T follicular helper cell (primary cell): ENCODE measurements at places on chromosomes 3 and 15.
A peak's percentile ranks its signal among the peaks of the same experiment; 100 is the strongest.

DNA sequence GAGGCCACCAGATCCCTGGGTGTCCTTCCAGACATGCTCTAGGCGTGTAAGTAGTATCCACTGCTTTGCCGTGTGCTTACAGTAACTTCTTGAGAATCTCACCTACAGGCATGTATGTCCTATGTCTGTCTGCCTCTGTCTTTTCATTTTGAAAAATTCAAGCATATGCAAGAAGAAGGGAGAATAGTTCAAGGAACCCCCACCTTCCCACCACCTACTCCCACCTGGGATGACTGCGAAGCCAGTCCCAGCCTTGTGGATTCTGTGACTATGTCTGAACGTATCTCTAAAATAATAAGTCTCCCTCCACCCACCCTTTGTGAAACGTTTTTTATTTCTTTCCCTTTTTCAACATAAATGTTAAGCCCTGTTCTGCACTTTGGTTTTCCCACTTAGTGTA lies 15.0 kb downstream of the CHST13 start:
- DNase-seq, result no peak

- DNase-seq, result no peak
Measured at GRCh38 chr15:91865486-91865885, 12.0 kb downstream of the SLCO3A1 start.

DNA sequence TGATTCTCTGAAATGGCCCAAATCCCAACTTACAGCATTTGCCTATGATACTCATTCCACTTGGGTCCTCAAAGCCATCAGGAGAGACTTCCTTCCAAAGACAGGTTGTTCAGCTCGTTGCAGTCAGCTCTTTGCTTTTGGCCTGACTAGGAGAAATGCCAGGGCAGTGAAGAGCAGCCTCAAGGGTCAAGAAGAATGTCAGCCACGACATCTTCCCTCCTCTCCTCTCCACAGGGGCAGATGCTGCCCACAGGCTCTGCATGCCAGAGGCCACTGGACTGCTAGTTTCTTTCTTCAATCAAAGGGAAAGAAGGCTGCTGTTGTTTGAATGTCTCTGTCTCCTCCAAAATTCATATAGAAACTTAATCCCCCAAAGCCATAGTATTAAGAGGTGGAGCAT lies 201.7 kb upstream of the PFN2 start:
- DNase-seq, result no peak

DNA sequence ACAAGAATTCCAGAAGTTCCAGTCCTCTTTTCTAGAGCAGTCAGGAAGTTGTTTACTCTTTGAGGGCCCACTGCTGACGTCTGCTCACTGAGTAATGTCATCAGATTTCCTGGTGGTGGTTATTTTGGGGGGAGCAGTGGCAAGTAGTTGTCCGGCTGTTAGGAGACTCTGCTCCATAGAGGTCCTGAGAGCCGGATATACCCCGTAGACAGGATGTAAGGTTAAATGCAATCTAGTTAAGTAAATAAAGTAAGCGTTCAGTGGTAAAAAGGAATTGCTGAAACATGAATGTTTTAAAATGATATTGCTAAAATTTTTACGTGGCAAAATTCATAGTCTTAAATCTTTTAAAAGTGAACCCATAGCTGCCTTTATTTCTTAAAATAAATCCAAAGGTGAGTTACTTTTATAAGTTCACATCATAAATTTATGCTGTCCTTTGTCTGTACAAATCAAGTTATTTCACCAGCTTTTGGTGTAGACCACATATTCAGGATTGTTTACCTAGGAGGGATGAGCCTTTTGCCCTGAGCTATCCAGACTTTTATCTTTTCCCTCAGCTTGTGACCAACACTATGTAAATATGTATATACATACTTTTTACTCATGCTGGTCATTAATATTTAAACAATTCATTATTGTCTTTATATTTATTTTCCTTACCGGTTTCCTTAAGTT lies 65.8 kb downstream of the PDE8A start:
- DNase-seq, result no peak

- peak; percentile 51 for DNase-seq
Measured at GRCh38 chr15:45635191-45635638, 386 bp downstream of the SQOR start.

DNA sequence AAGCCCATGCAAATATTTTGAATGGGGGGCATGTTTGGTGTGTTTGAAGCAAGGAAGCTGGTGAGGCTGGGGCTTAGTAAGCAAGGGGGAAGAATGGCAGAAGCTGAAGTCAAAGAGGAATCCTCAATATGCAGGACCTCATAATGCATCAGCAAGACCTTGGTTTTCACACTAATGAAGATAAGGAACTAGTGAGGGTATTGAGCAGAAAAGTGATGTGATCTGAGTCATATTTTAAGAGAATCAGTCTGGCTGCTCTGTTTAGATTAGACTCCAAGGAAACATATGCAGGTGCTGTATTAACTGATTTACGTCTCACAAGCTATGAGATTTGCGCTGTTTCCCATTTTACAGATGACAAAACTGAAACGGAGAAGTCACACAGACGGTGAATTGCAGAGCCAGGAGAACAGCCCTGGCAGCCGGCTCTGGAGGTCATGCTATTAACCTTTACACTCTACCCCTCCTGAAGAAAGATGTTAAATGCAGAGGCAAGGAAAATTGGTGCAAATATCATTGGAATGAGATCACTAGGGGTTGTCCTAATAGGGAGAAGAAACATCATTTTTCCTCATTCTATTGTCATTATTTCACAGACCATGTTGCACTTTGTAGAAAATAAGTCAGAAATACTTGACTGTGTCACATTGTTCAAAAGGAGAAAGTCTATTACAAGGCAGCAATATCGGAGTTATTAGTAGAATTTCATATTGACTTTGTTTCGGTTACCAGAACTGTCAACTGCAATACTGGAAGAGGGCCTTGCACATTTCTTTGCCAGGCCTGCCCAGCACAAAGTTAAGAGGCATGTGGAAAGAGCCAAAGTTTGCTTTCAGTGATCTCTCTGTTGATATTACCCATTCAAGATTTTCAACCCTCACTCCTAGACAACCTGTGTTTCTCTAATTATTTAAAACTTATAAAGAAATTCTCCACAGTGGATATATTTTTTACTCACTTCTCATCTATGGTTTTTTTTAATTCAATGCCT lies 64.9 kb downstream of the COL8A1 start:
- DNase-seq, result no peak

DNA sequence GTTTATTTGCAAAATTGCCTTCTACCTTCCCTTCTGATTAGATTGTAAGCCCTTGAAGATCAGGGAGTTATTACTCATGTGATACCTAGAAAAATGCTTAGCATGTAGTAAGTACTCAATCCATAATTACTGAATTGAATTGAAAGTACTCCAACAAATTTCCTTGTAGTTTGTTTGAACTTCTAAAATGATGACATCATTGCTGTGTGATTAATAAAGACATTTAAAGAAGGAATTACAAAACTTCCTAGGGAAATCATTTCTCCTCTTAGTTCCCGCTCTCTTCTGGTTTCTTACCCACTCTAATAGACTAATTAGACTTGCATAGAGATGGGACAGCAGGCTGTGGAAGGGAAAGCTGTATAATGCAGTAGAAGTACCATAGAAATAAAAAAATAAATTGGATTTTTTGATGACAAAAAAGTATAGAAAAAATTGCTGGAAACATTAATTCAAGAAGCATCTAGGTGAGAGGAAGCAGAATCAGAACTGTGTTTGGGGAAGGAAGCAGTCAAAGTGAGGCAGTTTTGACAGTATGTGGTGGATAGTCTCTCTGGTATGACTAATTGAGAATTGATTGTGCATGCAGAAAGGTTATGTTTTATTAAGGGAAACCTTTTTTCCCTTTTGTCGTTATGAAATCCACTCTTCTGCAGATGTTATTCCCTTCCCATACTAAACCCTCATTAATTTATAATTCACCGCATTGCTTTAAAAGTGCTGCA lies 93.0 kb downstream of the ALCAM start:
- DNase-seq, result no peak

DNA sequence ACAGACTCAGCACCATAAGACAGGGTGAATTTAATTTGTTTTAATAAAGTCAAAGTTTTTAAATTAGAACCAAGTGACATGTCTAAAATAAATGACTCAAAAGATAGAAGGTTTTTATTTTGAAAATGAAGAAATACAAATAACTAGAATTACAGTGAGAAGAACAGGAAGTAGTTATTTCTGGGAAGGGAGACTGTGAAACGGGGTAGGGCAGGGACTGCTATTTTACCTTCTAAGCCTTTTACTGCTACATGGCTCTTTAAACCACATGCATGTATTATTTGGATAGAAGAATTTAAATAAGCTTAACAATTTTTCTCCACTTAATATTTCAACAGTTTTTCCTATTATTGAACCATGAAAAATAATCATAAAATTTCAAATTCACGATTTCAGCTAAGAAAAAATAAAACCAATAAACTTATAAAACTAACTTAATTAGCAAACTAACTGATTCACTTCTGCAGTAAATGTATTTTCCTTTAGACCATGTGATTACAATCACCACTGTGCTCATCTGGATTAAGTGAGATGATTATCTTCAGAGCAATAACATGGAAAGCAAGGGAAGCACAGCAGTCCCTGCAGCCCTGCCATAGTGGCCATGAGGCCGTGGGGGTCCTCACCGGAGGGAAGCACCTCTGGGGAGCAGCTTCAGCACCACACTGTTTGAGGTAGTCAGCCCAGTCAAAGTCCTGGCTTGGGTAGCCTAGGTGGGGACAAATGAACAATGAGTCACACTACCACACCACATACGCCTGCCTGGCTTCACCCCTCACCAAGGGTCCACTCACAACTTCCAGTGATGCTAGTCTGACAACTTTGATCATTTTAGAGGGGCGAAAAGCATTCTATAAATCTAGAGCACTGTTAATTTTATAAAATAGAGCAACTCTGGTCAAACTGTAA lies 28.3 kb upstream of the STIMATE start:
- DNase-seq, result no peak

- no peak for DNase-seq
Measured at GRCh38 chr3:192409838-192410683, 317.3 kb downstream of the FGF12 start.

- no peak for DNase-seq
Measured at GRCh38 chr3:105944721-105945120, 75.9 kb upstream of the CBLB start.

- DNase-seq, result no peak
Measured at GRCh38 chr3:124854009-124854408, 33.2 kb downstream of the ITGB5 start.

DNA sequence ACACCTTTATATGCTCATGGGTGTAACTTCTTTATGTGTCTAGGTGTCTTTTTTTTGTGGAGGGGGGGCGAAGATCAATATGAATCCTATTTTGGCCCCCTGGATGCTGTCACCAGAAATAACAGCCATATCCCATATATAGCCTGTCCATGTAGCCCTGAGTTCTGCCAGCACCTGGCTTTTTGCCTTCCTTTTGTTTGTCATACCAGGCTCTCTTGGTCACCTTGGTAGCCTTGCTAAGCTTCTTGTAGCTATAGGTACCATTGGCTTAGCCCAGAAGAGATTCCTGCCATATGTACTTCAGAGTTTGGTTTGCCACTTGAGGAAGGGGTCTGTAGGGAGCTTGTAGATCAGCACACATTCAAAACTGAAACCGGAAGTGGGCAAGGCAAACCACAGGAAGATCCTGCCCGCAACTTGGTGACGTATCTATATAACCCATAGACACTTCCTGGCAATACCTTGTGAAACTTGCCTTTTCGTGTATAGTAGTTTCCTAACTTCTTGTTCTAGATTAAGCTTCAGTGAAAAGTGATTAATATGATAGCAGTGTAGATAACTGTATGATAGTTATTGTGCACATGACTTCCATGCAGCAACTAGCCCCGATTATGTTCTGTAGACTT lies 11.9 kb downstream of the RASA2 start:
- DNase-seq, result peak; percentile 79

GRCh38 chr3:57998366-57999283 lies 9.6 kb upstream of the FLNB start:
- DNase-seq, result no peak

DNA sequence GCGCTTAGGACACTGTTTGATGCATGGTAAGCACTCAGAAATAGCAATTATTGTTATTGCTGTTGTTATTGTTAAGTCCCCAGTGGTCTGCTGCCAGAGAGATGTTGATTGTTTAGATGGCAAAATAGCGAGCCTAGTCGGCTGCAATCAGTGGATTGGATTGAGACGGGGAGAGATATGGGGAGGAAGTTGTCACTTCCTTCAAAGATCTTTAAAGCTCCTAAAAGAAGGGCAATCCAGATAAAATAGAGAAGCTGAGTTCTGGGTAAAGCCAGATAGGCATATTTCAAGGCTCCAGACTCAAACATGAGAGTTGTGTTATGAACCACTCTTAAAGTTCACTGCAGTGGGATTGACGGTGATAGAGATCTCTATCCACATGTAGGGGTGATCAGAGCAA lies 64.5 kb downstream of the RYR3 start:
- DNase-seq, result no peak

DNA sequence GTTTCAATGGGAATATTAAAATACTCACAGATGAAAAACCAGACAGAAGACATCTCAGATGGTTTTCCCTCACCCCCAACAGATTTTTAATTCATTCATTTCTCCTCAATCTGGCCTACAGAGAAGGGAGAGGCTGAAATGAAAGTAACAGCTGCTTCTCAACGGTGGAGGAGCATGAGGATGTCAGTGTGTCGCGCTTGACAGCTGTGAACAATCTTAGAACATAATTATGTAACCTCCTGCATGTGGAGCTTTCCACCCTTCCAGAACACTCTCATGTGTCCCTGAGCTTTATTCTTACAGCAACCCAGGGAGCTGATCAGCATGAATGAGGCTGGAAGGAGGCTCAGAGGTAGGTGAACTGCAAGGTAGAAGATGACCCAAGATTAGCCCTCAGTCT lies 52.7 kb downstream of the MB21D2 start:
- no peak for DNase-seq

- DNase-seq, result no peak
Measured at GRCh38 chr3:197508461-197508860, 47.3 kb downstream of the BDH1 start.

DNA sequence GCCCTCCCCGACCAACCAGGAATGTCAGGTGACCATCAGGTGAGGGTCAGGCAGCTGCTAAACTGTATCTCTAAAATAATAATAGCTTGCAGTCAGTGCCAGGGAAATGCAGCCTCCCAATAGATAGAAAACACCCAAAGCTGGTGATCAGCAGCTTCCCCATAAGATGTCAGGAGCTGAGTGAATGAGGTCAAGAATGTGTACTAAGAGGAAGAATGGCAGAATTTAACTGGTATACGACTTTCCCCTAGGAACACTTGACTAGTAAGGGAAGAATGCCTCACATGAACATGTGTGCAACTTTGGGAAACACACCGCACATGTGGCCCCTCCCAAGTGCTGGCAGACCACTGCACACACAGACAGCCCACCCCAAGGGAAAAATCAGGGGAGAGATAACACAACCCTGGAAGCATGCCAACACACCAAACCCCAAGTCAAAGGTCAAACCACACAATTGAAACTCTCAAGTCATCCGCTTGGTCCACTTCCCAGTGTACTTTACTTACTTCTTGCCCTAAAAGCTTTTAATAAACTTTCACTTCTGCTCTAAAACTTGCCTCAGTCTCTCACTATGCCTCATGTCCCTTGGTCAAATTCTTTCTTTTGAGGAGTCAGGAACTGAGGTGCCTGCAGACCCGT lies 806.5 kb downstream of the OTOL1 start:
- no peak for DNase-seq

- DNase-seq, result no peak
Measured at GRCh38 chr3:188348435-188349244, 194.7 kb downstream of the LPP start.
